ENCODE measurements at places on chromosomes 12 and 14.

GRCh38 chr14:61491224-61491623 lies 169.8 kb downstream of the PRKCH start:
- DNase-seq, result no peak

GRCh38 chr12:64190140-64190539 lies 32.0 kb downstream of the KICS2 start:
- DNase-seq, result no peak

- no peak for DNase-seq
Measured at GRCh38 chr12:6799147-6799546, 9.8 kb downstream of the CD4 start.

DNA sequence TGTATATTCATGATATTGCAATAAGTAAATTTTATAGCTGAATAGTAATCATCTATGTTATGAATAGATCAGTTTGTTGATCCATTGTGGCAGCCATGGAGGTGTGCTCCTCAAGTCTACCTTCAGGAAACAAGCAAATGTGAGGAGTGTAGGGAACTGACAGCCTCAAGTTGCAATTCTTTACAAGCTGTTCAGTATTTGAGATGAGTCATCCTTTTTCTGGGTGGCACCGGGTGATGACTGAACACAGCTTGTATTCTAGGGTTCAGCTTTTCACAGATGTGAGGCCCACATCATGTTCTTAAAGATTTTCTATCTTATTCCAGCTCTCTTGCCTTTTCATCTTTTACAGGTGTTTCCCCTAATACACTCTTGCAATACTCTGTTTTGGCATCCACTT lies 452.4 kb downstream of the KCNH5 start:
- no peak for DNase-seq

DNA sequence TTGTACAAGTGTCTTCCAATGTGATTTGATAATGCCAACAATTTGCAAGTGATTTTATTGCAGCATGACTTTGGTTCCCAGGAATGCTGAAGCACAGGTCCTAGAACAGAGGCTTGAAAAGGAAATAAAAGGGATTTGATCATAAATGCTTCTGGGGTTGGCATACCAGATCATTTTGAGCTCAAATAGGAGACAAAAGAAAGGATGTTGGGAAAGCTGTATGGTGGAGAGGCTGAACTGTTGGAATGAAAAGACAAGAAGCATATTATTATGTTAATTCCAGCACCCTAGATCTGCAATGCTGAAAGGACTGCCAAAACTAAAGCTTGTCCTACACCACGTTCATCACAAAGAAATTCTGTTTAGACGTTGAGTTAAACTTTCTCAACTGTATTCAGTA lies 143.1 kb downstream of the BICD1 start:
- no peak for DNase-seq

- DNase-seq, result no peak
Measured at GRCh38 chr14:72683787-72684186, 210.1 kb downstream of the DPF3 start.

DNA sequence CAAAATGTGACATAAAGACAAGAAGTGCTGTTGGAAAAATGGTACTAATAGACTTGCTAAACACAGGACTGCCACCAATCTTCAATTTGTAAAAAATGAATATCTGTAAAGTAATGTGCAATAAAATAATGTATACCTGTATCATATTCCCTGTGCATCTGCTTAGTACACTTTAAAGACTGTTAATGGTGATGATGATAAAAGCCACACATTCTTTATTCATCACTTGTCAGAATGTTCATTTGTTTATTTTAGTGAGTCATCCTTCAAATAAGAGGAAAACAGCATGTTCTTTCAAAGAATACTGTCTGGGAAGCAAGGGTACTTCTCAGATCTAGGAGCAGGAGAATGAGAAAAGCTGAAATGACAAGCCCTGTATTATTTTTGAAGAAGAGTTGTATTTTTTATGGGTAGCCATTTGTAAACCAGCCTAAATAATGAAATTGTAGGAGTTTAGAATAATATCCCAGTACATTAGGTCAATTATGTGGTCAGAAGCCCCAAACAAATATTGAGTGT lies 78.3 kb upstream of the PSMA6 start:
- no peak for DNase-seq

GRCh38 chr14:67490196-67490595 lies 1.7 kb upstream of the TMEM229B start:
- no peak for DNase-seq

DNA sequence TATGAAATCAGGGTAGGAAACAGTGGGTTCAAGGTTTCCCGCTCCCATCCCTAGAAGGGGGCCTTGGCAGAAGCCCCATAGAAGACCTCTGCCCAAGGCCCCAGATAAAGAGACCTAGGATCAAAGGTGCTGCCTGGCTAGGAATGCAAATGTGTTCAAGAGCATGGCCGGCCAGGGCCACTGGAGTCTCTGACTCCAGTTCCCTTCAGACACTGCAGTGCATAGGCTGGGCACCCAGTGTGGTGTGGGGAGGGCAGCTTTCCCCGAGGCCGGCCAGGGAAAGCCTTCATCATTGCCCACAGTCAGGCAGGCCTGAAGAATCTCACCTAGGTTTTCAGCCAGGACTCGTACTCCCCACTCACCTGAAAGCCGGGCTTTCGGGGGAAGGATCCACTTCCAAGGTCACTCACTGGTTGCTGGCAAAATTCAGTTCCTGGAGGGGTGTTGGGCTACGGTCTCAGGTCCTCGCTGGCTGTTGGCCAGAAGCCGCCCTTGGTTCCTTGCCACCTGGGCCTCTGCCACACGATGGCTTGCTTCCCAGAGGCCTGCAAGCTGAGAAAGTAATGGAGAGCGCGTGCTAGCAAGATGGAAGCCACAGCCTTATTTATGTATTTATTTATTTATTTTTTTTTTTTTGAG lies 9.7 kb upstream of the PEBP1 start:
- DNase-seq, result no peak

DNA sequence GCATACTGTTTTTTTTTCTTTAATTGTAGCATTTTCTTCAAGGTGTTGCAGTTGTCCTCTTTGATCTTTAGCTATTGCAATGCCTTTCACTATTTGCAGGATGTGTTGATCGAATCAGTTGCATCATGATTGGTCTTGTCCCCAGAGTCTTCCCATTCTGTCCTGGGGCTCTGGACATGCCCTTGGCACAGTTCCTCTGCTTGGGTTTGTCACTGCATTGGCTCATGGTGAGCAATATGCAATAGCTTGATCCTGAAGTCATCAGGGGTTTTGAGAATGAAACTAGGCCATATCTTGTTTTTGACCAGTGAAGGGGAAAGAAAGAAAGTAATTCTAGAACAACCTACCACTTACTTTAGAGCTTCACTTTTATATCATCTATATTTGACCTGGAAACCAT lies 281.5 kb downstream of the TMEM117 start:
- DNase-seq, result no peak

- DNase-seq, result no peak
Measured at GRCh38 chr14:88829685-88830302, 5.3 kb downstream of the TTC8 start.

All from NAMALWA (cell line).